Stimulated activated CD8-positive, alpha-beta memory T cell treated with anti-CD3 and anti-CD28 coated beads, Interleukin-12 subunit alpha, Interleukin-12 subunit beta, amount 100 ng/mL, for 1 hour (primary cell): ENCODE measurements at places on chromosomes 5 and 9.

DNA sequence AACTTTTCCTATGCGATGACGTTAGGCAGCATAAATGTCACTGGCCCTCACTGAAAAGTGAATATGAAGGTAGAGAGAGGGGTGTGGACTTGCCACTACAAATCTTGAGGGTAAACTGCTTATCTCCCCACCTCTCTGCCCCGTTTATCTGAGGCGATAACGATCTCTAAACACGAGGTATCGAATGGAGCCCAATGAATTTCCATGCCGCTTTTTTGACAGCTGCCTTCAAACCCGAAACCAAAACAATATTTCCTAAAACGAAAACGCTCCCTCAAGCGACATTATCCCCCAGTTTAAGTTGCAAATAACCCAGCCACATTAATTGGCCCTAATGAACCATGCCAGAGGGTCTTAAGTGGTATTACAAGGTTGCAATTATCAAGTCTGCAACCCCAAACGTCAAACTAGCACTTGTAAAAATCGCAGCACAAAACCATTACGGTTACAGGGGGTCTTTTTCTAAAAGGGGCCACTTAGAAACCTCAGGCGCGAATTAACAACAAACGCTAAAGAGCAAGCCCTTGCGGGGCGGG lies 1.4 kb downstream of the NR3C1 start:
- DNase-seq = no peak

DNA sequence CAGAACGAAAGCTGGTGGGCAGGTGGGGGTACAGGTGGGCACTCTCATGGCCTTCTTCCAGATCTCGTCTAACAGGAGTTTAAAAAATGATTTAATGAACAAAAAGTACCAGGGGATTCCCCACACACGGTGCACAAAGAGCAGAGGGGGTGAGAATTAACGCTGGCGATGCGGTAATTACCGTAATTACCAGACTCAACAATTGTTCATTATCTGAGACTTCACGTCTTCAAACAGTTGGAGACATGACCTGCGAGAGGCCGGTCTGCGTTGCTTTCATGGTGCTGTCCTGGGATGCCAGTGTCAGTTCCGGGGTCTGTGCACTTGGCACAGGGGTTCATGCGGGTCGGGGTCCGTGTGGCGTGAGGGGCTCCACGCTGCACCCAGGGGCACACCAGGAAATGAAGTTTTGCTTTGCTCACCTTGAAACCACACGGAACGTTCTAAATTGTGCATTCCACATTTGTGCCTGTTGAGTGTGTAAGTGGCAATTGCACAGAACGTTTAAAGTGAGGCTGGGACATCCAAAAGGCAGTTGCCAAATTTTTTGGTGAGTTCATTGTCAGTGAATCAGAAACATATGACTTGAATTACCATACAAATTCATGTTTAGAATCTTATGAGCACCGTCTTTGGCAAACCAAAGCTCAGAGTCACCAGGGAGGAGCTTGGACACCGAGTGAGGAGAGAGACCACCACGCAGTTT lies 256.4 kb upstream of the IRX1 start:
- no peak for DNase-seq

- DNase-seq = no peak
These were observed 170.4 kb downstream of the GRIA1 start for GRCh38 chr5:153660919-153661318.

- DNase-seq = no peak
These were observed 666.4 kb upstream of the ZNF608 start for GRCh38 chr5:125412561-125413495.

DNA sequence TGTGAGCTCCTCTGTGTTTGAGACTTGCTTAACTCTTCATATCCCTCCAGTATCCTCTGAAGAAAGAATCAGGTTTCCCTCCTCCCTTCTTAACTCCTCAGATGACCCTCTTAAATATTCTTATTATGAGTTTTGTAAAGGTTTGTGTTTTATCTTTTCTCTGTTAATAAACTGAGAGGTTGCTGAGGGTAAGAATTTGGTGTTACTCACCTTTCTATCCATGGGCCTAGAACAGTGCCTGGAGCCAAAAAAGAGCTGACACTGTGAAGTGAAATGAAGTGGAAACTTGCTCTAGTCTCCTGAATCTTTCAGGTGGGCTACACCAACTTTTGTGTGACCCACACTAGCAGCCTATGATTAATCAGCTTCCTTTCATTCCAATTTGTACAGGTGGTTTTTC lies 208.4 kb downstream of the CSNK1G3 start:
- DNase-seq = no peak
